ENCODE measurements at places on chromosomes 13 and 19.
A peak's percentile ranks its signal among the peaks of the same experiment; 100 is the strongest.

DNA sequence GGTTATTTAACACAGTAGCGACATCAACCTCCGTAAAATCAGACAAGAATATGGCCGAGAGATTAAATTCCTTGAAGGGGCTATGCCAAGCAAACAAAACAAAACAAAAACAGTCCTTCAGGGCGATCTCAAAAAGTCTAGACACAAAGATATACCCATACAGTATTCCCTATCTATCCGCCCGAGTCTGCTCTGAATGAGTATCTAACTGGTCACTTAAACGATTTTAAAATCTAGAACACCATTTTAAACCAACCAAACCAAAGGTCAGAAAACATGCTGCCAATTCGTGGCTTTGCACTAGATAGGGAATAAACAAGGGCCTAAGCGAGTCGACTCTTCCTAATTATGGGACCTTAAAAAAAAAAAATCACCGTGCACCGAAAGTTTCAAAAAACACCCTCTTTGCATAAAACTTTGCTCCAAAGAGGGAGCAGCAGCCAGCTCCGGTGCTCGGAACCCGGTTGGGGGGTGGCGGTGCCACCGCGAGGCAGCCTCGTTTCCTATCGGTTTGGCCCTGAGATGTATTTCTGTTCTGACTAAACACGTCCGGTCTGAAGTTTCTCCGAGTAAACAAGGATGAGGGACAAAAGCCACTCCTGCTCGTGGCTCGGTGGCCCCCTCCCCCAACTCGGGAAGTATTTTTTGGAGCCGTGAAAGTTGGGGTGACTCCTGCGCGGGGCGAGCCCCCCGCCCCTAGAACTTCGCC, 1.8 kb downstream of the HMGB1 start:
- peak; percentile 72 for DNase-seq

DNA sequence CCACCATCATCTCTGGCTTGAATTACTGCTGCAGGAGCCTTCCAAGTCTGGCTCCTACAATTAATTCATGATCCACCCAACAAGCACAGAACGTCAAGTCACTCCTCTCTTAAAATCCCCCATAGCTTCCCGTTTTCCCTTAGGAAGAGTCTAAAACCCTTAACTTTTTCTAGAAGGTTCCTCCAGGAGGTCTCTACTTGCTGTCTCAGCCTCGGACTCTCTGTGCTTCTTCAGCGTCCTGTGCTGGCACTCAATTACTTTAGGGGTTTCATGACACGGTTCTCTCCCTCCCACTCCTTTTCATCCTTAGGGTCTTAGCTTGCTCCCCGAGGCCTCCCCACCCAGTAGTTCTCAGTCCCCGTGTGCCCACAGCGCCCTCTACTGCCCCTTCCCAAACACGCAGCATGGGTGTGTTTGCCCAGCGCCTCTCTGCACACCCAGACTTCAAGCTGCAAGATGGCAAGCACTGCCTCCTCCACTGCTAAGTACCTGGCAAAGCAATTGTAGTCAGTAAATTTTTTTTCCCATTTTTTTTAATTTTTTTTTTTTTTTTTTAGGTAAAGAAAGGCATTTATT, 25.8 kb upstream of the MAP3K10 start:
- peak; percentile 44 for DNase-seq

- DNase-seq, result peak; percentile 10
These were observed 1.4 kb downstream of the FZR1 start for GRCh38 chr19:3507371-3508120.

GRCh38 chr19:40600570-40601133, 517 bp upstream of the LTBP4 start:
- DNase-seq, result no peak

DNA sequence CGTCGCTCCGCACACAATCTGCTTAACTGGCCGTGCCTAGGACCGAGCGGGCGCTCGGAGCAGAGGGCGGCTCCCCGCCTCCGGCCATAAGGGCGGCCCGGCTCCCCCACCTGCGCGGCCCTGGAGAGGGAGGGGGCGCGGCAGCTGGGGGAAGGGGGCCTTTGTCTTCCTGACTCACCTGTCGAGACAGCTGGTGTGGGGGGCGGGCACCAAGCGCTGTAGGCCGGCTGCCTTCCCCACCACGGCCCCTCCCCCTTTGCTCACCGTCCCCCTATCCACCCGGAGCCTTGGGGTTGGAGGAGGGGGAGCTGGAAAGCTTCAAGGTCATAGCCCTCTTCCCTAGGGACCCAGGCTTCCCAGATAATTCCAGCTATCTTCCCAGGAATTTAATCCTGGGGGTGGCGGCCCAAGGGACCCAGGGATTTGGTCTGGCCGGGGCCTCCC, 1.2 kb downstream of the VASP start:
- DNase-seq, result peak; percentile 40

GRCh38 chr13:50866817-50867636, 23.5 kb upstream of the DLEU7 start:
- no peak for DNase-seq

DNA sequence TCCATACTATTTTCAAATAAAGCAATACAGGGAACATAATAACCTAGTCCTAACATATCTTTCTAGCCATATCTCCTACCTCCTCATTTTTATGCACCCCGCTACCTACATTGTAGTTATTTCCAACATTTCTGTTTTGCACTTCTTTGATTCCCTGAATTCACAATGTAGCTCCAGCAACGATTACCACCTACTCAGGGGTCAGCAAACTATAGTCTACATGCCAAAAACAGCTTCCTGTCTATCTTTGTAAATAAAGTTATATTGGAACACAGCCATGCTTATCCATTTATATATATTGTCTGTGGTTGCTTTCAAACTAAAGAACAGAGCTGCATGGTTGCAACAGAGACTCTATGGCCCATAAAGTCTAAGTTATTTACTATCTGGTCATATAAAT, 16.7 kb downstream of the MYCBP2 start:
- no peak for DNase-seq

DNA sequence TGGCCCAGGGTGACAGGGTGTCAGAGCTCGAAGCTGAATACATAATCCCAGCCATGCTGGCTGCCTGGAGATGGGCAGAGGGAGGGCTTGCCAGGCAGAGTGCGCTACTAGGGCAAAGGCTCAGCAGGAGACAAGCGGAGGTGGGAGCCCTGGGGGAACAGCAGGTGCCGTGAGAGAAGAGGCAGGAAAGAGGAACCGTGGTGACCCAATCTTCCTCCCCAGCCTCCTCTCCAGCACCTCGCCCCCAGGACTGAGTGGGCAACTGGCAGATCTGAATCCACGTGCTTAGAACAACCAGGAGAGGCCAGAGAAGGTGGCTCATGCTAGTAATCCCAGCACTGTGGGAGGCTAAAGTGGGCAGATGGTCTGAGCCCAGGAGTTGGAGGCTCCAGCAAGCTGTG, 11.0 kb upstream of the CCL25 start:
- no peak for DNase-seq

DNA sequence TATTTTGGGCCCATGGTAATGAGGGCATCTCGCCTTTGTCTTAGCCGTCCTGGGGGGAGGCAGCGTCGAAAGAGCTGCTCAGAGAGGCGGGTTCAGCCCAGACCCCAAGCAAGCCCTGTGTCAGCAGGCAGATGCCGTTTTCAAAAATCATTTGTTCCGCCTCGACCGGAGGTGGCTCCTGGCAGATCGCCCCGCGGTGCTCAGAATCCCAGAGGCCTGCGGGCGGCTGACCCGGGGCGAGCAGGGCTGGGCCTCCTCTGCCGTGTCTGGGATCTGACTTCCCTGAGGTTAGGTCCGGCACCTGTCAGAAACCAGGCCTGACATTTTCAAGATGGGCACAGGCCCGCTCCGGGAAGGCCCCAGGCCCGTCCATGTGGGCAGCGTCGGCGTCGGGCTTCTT, 36.1 kb downstream of the CRTC1 start:
- DNase-seq, result no peak

DNA sequence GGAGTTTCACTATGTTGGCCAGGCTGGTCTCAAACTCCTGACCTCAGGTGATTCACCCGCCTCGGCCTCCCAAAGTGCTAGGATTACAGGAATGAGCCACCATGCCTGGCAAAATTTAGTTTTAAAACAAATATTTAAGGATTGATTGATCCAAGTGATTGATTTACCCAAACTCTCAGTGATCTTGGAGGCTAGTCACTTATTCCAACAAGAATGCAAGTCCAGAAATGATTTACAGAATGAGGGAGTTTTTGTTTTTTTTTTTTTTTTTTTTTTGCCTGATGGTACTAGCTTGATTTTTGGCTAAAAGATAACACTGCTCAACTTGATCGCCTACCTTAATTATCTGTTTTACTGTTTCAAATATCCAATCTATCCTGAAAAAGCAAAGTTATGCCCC, 5.7 kb upstream of the TEX26 start:
- no peak for DNase-seq

- peak; percentile 60 for DNase-seq
These were observed 26.0 kb upstream of the ZNF331 start for GRCh38 chr19:53511933-53512374.

- DNase-seq, result peak; percentile 63
These were observed 4.7 kb upstream of the GJB2 start for GRCh38 chr13:20197361-20197834.

- no peak for DNase-seq
These were observed 17.2 kb upstream of the SLITRK6 start for GRCh38 chr13:85816413-85816812.

GRCh38 chr13:27024776-27025492, 146.7 kb downstream of the USP12 start:
- no peak for DNase-seq

DNA sequence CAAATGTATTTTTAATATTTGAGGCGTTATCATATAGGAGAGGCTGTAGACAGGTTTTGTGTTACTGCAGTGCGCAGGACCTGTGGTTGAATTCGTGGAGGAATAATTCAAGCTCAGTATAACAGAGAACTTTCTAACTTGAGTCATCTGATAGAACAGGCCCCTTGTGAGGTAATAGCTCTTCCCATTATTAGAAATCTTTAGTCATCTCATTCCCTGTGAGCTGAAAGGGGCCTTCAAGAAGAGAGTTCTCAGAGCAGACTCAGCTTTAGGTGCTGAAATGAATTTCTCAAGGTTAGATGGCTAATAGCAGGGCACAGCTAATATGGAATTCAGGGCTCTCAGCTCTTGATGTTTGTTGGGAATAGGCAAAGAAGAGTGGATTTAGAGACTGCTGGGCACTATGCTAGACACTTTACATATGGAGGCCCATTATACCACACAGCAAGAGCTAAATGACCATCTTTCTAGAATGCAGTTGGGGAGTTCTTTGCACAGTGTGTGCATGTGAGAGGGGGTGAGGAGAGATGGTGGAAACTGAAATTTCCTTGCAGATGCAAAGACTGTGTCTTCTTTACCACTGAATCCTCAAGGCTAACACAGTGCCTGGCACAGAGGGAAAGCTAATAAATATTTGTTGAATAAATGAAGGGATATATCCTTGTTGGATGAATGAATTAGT, 89.5 kb downstream of the DGKH start:
- peak; percentile 78 for DNase-seq

DNA sequence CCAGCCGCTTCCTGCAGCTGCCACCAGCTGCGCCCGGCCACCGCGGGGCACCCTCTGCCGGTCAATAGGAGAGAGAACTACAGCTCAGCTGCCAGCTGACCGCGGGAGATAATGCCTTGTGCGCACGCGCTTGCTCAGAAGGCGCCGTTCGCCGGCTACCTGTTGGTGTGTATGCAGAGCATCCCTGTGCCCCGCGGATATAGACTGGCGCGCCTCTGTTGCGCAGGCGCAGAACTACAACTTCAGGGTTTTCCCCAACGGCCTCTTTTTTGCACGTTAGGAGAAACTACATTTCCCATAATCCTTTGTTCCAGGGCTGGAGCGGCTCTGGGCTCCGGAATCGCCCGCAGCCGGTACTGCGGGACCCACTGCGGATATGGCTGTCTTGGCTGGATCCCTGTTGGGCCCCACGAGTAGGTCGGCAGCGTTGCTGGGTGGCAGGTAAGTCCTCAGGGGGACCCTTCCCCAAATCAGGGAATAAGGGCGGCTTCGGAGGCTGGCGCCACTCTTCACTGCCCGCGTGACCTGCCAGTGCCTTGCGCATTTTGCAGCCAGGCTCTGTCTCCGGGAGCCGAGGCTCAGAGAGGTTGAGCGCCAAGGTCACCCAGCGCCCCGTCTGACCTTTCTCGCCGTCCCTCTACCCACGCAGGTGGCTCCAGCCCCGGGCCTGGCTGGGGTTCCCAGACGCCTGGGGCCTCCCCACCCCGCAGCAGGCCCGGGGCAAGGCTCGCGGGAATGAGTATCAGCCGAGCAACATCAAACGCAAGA, at the start of gene MRPL34:
TSS of gene MRPL34 (plus strand) at position 356 of the 768 bp plus-strand sequence. CDS start at position 377, 21 bp downstream.
- peak; percentile 99 for DNase-seq

GRCh38 chr13:24097064-24097463, 63.5 kb upstream of the SPATA13 start:
- DNase-seq, result peak; percentile 49

DNA sequence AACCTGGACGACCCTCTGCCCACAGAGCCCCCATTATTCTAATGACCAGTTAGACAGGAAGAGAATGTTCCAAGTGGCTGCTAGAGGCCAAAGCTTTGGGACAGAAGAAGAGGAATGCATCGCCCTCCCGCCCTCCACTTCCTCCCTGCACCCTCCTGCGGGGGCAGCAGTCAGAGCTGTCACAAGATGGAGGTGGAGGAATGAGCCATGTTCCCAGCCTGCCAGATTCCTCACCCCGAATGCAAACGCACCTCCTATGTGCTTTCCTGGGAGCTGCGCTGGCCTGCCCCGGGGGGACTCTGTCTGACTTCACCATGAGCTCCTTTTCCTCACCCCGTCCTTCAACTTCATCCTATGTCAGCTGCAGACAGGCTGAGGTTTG, 1.7 kb downstream of the YJEFN3 start:
- peak; percentile 28 for DNase-seq

DNA sequence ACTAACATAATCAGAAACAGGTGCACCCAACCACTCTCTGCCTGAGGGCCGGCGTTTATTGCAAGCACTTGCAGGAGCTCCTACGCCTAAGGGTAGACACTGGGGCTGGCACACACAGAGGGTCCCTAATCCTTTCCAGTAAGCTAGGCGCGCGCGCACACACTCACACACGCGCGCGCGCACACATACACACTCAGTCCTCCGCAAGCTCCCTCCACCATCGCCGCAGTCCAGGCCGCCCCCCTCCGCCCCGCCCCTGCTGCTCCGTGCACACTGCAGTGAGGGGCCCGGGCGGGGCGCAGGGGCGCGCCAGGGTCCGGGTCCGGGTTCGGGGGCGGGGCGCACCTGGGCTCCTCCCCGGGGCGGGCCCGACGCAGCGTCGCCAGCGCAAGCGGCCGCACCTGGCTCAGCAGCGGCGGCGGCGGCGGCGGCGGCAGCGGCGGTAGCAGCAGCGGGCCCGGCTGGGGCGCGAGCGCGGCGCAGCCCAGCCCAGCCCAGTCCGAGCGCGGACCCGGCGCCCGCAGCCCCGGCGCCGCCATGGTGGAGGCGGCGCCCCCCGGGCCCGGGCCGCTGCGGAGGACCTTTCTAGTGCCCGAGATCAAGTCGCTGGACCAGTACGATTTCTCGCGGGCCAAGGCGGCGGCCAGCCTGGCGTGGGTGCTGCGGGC, at the start of gene CAMSAP3:
TSS of gene CAMSAP3 (plus strand) at position 398 of the 668 bp plus-strand sequence. CDS start at position 538, 140 bp downstream.
- DNase-seq, result no peak

- DNase-seq, result no peak
These were observed 190.6 kb upstream of the NBEA start for GRCh38 chr13:34751492-34751891.
